Activated CD4-positive, alpha-beta memory T cell treated with anti-CD3 and anti-CD28 coated beads, Interleukin-2, amount 10 ng/mL, durations not matched to agents 7 days and 5 days (primary cell): ENCODE measurements at places on chromosomes 1 and 21. TPM values are rescaled to one million over a fixed set of nuclear protein-coding genes. Genes with fewer than 3 reads are reported as not detected.
A peak's percentile ranks its signal among the peaks of the same experiment; 100 is the strongest.

- H3K4me1 ChIP-seq = no peaks in the 10 kb centered on the region
- H3K4me3 ChIP-seq = no peak overlapping the region
- no peak for DNase-seq
These were observed 76.6 kb downstream of the HSPA13 start for GRCh38 chr21:14306126-14306907.

The CRYBG2 gene
- 4.3 TPM for total RNA-seq

DNA sequence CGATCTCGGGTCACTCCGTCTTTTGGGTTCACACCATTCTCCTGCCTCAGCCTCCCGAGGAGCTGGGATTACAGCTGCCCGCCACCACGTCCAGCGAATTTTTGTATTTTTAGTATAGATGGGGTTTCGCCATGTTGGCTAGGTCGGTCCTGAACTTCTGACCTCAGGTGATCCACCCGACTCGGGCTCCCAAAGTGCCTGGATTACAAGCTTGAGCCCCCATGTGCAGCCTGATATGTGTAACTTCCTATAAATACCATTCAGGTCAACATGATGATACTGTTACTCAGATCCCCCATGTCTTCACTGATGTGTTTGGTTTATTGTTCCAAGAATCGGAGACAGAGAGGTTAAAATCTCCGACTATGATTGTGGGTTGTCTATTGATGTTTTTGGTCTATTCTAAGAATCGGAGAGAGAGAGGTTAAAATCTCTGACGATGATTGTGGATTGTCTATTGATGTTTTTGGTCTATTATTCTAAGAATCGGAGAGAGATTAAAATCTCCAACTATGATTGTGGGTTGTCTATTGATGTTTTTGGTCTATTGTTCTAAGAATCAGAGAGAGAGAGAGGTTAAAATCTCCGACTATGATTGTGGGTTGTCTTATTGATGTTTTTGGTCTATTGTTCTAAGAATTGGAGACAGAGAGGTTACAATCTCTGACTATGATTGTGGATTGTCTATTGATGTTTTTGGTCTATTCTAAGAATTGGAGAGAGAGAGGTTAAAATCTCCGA lies 17.0 kb downstream of the C1orf159 start:
- peaks cover 36% of the 10 kb centered on the region for H3K4me1 ChIP-seq
- peak overlapping the region; percentile 4 for H3K4me3 ChIP-seq
- peak overlapping the region; percentile 85 for H3K27ac ChIP-seq
- DNase-seq = no peak

- H3K27ac ChIP-seq = no peak overlapping the region
- DNase-seq = no peak
- H3K36me3 ChIP-seq = no peaks in the 10 kb centered on the region
- peaks cover 3% of the 10 kb centered on the region for H3K4me1 ChIP-seq
These were observed 1.8 kb downstream of the LMX1A start for GRCh38 chr1:165354739-165355138.

The FCRL1 gene
- not detected for total RNA-seq

GRCh38 chr1:184696403-184696802 lies 58.3 kb downstream of the EDEM3 start:
- peaks cover 55% of the 10 kb centered on the region for H3K36me3 ChIP-seq
- H3K27ac ChIP-seq = no peak overlapping the region
- no peaks in the 10 kb centered on the region for H3K27me3 ChIP-seq
- peaks cover 8% of the 10 kb centered on the region for H3K4me1 ChIP-seq
- no peak for DNase-seq
- H3K4me3 ChIP-seq = no peak overlapping the region

DNA sequence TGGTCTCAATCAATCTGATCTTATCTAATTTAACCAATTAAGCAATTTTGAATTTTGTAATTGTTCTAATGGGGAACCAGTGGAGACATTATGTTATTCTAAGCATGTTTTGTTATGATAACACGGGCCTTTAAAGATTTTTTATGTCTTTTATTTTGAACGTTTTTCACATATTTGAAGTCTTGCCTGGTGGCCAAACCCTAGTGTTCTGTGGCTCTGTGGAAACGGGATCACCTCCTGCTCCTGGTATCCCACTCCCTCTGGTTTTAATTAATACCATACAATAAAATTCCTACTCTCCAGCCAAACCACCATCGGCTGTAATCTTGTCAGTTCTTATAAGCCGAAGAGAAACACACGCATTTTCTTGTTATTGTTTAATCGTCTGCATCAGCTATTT lies 22.9 kb upstream of the LMO4 start:
- no peak overlapping the region for H3K27ac ChIP-seq
- peaks cover 19% of the 10 kb centered on the region for H3K27me3 ChIP-seq
- no peak for DNase-seq
- H3K4me1 ChIP-seq = no peaks in the 10 kb centered on the region
- H3K4me3 ChIP-seq = no peak overlapping the region

The MCL1 gene
- total RNA-seq = 472 TPM

DNA sequence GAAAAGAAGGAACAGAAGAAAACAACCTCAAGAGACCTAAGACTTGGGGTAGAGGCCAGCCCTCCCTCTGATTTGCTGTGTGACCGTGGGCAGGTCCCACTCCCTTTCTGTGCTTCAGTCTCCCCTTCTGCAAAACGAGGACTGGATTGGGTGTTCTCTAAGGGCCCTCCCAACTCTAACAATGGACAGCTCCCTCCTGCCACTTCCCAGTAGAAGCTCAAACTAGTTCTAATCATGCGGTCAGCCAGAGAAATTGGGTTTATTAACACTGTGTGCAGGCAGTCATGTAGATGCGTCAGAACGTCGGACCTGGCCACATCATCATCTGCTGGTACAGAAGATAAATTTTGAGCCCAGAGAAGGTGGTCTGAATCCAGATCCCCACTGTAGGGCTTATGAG lies 1.6 kb upstream of the PADI4 start:
- H3K4me3 ChIP-seq = no peak overlapping the region
- no peaks in the 10 kb centered on the region for H3K4me1 ChIP-seq
- H3K36me3 ChIP-seq = no peaks in the 10 kb centered on the region

DNA sequence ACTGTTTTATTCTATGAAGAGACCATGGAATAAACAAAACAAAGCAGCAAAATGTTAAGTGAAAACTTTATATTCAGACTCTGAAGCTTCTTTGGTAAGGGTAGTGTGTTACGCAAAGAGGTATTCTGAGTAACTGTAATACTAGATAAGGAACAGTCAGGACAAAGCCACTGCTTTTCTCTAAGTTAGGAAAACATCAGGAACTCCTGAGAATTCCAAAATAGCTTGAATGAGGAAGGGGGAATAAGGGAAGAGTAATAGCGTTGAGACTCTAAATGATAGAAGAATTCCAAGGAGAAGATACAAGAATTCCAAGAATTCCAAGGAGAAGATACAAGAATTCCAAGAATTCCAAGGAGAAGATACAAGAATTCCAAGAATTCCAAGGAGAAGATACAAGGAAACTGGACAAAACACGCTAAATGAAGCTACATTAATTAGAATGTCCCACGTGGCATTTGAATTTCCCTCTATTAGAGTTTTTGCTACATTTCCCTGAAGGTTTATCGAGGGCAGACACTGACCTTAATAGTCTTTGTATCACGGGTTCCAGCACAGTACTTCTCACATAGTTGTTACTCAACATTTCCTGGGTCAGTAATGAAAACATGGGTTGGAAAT lies 71.5 kb downstream of the SMYD3 start:
- no peak overlapping the region for H3K27ac ChIP-seq
- H3K36me3 ChIP-seq = peaks cover 9% of the 10 kb centered on the region
- no peaks in the 10 kb centered on the region for H3K4me1 ChIP-seq
- peaks cover 2% of the 10 kb centered on the region for H3K27me3 ChIP-seq

- no peaks in the 10 kb centered on the region for H3K4me1 ChIP-seq
- peaks cover 3% of the 10 kb centered on the region for H3K27me3 ChIP-seq
These were observed 92.8 kb upstream of the HNRNPU start for GRCh38 chr1:244957122-244957521.

GRCh38 chr21:45392573-45392971 lies 12.4 kb upstream of the COL18A1 start:
- H3K4me1 ChIP-seq = no peaks in the 10 kb centered on the region
- DNase-seq = no peak
- no peak overlapping the region for H3K27ac ChIP-seq

GRCh38 chr1:98920441-98921110 lies 84.1 kb downstream of the PLPPR5 start:
- H3K36me3 ChIP-seq = no peaks in the 10 kb centered on the region
- H3K4me3 ChIP-seq = no peak overlapping the region
- no peak for DNase-seq
- peaks cover 4% of the 10 kb centered on the region for H3K4me1 ChIP-seq

DNA sequence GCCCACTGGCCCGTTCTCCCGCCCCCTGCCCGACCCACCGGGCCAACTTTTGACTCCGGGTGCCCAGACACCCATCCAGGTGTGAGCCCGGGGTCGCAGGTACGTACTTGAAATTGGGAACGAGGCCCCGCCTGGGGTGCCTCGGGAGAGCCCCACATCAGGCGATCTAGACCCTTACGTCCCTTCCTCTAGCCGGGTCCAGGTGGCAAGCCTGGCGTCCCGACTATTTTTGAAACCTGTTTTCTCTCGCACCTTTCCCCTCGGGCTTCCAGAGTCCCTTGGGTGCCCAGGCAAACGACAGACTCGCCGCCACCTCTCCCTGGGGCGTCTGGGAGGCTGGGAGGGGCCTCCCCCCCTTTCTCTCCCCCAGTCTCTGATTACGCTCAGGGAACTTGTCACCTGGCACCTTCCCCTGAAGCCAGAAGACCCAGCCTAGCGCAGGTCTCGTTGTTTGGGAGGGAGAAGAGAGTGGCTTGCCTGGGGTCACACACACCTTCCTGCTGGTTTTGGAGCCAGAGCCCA lies 898 bp downstream of the LDLRAP1 start:
- H3K27ac ChIP-seq = no peak overlapping the region
- H3K36me3 ChIP-seq = peaks cover 8% of the 10 kb centered on the region
- H3K4me3 ChIP-seq = peak overlapping the region; percentile 75
- DNase-seq = no peak

DNA sequence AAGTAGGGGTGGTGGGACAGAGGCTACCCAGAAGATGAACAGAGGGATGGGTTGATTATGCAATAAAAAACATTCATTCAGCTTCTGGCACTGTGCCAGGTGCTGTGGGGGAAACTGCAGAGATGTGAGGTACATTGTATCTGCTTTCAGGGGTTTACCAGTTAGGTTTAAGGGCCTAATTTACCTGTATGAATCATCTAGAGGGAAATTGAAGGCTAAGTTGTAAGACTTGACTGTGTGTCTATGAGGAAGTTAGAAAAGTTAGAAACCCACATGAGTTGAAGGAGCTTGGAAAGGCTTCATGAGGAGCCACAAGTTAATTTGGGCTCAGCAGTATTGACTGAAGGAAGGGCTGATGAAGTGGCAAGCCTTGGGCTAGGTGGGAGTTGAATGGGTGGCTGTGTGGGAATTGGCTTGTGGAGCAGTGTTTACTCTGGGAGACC lies 36.7 kb upstream of the APOBEC4 start:
- no peak overlapping the region for H3K27ac ChIP-seq
- no peak overlapping the region for H3K4me3 ChIP-seq
- H3K36me3 ChIP-seq = no peaks in the 10 kb centered on the region
- no peaks in the 10 kb centered on the region for H3K27me3 ChIP-seq

DNA sequence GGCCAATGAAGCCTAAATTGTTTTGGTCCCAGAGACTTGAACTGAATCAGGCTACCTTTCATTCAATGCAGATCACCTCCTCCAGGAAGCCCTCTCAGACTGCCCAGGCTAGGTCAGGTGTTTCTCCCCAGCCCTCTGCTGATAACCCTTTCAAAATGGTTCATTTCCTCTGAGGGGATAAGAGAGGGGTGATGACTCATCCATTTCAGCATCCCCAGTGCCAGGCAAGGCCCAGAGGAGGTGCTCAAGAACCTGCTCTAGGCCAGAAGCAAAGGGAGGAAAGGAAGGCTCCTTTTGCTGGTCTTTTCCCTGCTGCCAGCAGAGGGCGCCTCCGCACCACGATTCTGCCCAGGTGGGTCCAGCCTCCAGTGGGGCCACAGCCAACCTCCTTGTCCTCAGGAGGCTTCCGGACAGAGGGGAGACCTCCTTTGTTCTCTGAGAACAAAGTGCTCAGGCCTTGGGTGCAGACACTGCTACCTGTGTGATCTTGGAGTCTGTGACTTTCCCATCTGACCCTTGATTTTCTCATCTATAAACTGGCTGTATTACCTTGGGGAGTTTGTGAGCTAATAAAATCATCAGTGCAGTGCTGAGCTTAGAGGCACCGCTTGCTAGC lies 45.3 kb upstream of the ARHGEF10L start:
- peak; percentile 70 for DNase-seq
- H3K4me1 ChIP-seq = no peaks in the 10 kb centered on the region
- no peak overlapping the region for H3K27ac ChIP-seq
- peaks cover 9% of the 10 kb centered on the region for H3K27me3 ChIP-seq
- no peak overlapping the region for H3K4me3 ChIP-seq

The ANGPTL3 gene
- total RNA-seq = not detected

The LRRC38 gene
- not detected for total RNA-seq

- H3K27me3 ChIP-seq = no peaks in the 10 kb centered on the region
- H3K27ac ChIP-seq = no peak overlapping the region
- H3K36me3 ChIP-seq = no peaks in the 10 kb centered on the region
- no peaks in the 10 kb centered on the region for H3K4me1 ChIP-seq
These were observed 270.6 kb upstream of the ZRANB2 start for GRCh38 chr1:71351438-71351837.

The VTCN1 gene
- not detected for total RNA-seq

DNA sequence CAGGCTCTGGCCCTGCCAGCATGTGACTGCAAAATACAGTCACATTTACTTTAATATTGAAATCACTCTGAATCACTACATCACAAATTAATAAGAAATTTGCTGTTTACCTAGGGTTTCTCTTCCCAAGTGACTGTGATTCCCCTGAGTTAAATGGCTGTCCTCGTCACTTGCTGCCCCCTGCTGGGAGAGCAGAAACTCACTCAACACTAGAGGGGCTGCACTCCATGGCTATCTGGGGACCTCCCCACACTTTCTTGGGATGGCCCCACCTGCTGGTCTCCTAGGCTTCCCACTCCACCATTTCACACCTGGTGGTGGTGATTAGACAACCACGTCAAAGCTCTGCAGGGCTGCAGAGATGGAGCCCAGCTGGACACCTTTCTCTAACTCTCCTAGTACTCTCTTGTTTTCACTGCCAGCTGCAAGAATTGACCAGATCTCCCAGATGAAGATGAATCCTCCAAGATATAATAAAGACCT lies 63.4 kb downstream of the CD2 start:
- peaks cover 63% of the 10 kb centered on the region for H3K4me1 ChIP-seq
- H3K4me3 ChIP-seq = no peak overlapping the region
- peak overlapping the region; percentile 53 for H3K27ac ChIP-seq
- peak; percentile 78 for DNase-seq
- H3K27me3 ChIP-seq = no peaks in the 10 kb centered on the region
